CD4-positive, alpha-beta T cell (primary cell): ENCODE measurements at places on chromosomes 6 and 20.

GRCh38 chr6:163695414-163695864 lies 280.9 kb downstream of the QKI start:
- DNase-seq: no peak

DNA sequence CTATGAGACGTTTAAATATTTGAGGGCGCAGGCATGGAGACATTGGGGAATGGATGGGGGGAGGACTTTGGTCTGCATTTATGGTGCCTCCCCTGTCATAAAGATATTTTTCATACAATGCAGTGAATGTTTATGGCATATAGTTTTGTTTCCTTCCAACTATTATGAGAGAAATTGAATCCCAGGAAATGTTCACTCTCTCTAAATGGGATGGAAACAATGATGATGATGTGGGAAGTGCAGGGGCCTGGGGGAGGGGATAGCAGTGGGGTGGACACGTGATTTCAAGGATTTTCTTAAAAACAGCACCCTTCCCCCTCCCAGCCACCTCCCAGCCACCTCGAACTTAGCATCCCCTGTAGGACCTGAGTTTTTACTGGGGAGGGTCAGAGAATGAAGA lies 69.9 kb downstream of the TOX2 start:
- no peak for DNase-seq

GRCh38 chr6:2545383-2546038 lies 205.2 kb downstream of the MYLK4 start:
- no peak for DNase-seq

- no peak for DNase-seq
Observed at GRCh38 chr6:6221787-6222535, 98.5 kb downstream of the F13A1 start.

DNA sequence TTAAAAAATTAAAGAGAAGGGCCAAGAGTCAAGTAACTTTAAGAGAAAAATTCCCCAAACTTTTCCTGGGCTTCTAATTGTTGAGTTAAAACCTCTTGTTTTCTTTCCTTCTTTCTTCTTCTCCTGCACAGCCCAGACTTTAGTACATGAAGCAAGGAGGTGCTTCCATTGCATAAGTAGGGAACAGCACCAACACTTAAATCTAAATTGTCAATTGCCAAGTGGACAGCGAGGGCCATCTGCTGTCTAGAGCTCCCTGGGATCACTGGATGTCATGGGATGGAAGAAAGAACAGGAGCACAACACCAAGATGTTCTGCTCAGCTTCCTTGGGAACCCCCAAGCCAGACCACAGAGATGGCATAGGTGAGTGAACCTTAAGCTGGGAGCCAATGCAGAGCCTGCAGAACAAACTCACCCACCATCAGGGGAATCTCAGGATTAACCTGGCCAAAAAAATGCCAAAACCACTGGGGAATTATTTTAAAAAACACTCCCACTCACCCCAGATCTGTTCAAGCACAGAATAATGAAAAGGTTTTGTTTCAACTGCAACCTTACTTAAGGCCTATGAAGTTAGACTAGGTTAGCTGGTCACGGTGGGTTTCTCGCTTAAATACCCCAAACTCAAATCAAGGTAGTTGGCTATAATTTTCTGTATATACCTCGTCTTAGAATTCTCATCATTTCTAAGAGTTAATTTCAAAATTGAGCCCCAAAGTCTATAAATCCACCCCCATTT lies 67.8 kb downstream of the TNFRSF21 start:
- no peak for DNase-seq

DNA sequence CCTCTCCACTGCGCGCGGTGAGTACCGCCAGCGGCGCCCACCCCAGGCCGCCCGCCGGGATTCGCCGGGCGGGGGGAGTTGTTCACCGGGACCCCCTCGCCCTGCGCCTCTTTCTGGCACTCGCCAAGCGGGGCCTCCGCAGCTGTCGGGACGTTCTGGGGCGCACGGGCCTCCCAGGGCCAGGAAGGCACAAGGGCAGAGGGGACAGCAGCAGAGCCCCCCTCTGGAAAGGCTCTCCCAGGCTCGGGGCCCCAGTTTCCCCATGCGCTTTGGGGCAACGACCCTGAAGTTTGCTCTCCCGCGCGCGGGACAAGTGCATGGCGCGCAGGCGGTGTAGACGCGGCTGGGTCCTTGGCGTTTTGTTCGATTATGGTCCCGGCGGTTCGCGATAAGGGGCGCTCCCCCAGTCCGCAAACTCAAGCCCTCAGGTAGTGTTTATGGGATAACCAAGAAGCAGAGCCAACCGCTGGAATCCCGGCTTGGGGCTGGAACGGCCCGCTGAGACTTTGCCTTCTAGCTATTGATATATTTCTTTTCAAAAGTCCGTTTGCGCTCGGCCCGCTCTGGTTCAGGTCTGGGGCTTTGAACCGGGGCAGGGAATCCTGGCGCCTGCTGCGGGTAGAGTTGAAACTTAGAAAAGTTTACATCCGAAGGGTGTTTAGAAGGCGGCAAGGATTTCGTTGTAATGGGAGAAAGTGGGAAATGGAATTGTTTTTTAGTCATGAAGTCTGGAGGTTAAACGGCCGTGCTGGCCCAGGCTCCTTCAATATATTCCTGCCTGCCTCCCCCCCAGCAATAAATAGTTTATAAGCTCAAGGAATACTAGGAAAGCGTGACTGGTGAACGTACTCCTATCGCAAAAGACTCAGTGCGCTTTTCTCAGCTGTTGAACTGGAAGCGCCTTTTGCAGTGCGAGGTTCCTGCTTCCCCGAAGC lies 595 bp downstream of the EYA2 start:
- DNase-seq: no peak

GRCh38 chr6:79902046-79902445 lies 45.3 kb downstream of the ELOVL4 start:
- DNase-seq: no peak

DNA sequence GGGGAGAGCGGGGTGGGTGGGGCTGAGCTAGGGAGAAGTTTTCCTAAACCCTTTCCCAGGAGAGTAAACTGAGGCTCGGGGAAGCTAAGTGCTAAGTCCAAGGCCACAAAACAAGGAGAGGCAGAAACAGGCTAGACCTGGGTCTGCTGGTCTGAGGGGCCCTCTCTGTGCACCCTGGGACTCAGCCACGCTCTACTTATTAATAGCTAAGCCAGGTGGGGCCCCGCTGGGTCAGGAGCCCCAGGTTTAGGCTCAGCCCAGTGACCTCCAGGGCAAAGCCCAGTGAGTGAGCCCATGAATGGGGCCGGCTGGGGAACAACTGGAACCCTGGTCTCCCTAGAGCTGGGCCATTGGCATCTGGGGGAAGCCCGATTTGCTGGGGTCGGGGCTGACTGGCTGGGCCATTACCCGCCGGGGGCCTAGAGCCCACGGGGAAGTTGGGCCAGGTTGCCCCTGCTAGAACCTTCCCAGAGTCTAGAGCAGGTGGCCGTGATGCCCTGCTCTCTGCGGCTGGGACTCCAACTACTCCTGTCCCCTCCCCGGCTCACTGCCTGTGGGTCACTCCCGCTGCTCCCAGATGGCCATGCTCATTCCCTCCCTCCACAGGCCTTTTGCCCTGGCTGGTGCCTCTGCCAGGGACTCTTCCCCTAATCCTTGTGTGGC lies 24.1 kb upstream of the NOL4L start:
- no peak for DNase-seq

DNA sequence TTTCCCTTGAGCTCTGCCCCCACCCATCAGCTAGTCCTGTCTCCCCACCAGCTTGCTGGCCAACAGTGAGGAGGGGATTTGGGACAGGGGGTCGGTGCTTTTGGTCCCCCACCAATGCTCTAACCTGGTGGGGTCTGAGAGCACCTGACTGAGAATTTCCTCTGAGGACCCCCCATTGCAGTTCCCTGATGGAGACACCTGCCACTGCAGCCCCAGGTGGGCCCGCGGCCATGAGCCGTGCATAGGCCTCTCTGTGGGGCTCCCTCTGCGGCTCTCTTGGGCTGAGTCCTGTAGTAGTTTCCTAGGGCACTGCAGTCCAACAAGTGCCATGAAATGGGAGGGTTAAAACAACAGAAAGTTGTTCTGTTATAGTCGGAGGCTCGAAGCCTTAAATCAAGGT lies 172.2 kb upstream of the SNX9 start:
- DNase-seq: no peak

- DNase-seq: no peak
Observed at GRCh38 chr6:44133003-44133931, 5.9 kb downstream of the TMEM63B start.

- DNase-seq: no peak
Observed at GRCh38 chr6:154476494-154476893, 34.0 kb downstream of the CNKSR3 start.

DNA sequence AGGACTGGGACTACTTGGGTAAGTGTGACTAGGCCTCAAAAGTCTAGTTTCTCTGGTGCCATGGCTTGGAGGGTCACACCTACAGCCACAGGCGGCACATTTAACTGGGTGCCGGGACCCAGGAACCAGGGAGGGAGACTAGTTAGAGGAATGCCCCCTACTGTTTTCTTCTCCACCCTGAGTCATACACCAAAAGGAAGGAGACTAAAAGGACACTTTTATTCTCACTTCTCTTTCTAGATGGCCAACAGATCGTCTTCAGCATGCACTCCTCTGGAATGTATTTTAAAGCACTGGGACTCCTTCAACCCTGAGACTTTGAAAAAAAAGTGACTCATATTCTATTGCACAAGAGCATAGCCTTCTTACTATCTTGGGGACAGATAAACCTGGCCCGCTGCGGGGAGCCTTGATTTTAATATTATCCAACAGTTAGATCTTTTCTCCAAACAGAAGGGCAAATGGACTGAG lies 33.4 kb downstream of the PLN start:
- peak; percentile 34 for DNase-seq

DNA sequence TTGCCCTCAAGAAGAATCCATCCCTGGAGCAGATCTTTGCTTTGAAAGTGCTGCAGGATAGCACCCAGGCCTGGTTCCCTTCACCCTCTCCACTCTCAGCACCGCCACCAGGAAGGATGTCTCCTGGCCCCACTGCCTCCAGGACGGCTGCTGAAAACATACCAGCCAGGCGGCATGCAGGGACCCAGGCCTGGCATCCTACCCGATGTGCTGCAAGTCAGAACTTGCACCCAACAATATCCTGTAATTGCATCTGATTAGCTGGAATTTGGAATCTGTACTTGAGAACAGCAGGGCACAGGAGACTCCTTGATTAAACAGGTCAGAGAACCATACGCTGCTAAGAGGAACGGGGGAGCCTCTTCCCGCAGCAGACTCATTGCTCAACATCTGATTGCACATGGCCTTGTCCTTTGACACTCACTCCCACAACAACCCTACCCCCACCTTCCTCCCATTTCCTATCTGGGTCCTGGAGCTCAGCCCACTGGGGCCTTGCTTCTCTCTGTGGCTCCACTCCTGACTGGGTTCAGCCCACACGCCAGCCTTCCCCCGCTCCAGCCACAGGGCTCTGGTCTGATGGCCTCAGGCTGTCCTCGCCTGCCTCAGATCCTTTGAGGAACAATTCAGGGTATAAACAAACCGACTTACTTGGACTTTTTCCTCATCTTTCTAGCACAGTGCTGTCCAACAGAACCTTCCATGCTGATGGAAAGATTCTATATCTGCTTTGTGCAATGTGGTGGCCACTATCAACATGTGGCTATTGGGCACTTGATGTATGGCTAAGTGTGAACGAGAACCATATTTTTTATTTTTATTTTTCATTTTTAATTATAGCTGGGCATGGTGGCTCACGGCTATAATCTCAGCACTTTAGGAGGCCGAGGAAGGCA lies 78.0 kb downstream of the FGD2 start:
- DNase-seq: no peak

DNA sequence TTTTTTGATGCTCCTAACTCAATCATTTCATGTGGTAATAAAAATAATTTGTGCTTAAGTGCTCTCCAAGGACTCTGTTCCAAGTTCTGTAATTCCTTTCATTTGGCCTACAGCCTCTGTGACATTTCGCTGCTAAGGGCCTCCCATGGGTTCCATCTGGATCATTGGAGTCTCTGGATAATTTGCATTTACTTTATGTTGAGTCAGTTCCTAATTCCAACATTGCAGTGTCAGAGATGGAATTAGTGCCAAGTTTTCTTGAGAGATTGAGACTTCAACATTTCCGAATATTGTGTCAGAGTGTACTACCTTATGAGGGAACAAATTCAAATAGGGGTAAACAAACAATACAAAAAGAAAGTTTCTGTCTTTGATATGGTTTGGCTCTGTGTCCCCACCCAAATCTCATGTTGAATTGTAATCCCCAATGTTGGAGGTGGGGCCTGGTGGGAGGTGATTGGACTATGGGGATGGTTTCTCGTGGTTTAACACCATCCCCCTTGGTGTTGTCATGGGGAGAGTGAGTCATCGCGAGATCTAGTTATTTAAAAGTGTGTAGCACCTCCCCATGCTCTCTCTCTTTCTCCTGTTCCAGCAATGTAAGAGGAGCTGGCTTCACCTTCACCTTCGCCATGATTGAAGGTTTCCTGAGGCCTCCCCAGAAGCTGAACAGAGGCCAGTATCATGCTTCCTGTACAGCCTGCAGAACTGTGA lies 244.1 kb upstream of the TBX18 start:
- no peak for DNase-seq

DNA sequence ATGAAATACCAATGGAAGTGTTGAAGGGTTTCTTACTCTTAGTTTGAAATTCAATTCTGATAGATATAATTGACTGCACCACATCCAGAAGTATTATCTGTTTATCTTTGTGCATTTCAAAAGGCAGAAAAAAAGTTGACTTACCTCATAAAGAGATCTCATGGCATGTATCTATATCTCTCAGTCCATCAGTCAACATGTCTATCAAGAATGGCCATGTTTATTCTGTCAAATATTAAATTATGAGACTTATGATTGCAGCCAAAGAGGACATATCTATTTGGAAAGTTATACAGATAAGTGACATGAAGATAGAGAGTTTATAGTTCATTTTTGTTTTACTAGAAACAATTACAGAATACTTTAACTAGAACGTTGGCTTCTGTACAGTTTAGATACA lies 277.8 kb downstream of the KHDC1L start:
- DNase-seq: no peak

GRCh38 chr6:11069760-11070159 lies 23.9 kb upstream of the SMIM13 start:
- no peak for DNase-seq

- no peak for DNase-seq
Observed at GRCh38 chr6:50816947-50817645, 1.6 kb upstream of the TFAP2B start.

DNA sequence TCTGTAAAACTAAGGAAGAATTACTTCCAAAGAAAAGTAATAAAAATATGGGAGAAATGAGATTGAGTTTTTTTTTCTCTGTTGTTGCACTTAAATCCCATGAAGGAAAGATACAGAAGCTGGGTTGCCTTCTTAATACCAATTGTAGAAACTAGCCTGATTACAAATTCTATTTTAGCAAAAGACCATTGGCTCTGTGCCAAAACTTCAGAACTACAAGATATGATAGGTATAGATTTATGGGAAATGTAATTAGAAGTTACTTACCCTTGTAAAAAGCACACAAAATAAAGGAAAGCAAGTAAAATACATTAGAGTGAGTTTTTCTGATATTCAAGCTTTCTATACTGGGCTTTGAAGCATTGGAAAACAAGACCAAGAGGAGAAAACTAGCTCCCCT lies 73.5 kb upstream of the SCGN start:
- DNase-seq: no peak

DNA sequence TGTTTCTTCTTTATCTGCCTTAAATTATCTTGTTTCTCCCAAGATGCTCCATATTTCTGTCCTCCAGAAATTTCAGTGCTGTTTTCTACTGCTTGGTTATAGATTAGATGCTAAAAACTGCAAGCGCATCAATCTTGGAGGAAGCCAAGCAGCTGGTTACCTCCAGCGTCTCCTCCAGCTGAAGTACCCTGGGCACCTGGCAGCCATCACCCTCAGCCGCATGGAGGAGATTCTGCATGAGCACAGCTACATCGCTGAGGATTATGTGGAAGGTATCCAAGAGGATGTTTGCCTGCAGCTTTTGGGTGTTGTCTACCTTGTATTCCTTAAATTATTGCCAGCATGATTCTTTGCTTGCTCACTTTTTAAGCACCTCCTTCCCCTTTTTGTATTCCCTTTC lies 3.8 kb downstream of the ACTR5 start:
- no peak for DNase-seq
